ENCODE measurements at places on chromosomes 3 and 15.

- H3K36me3 ChIP-seq = no peaks in the 10 kb centered on the region
- H3K27me3 ChIP-seq = no peaks in the 10 kb centered on the region
- H3K27ac ChIP-seq = no peak overlapping the region
- H3K4me1 ChIP-seq = no peaks in the 10 kb centered on the region
- no peak for DNase-seq
These were observed 262.1 kb upstream of the TBL1XR1 start for GRCh38 chr3:177459401-177459800.

DNA sequence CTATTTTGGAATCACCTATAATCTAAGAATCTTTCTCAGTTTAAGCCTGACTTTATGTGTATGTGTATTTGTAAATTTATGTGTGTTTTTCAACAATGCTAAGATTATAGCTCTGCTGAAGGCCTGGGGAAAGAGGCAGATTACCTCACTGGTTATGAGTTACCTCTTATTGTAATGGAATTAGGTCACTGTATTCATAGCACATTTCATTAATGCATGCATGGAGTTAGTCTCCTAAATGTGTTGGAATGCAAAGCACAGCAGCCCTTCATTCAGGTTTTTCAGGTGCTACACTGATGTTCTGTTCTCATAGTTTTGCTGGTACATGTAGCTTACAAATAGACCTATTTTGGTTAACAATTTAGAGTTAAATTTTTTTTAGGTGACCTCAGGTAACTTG, 9.5 kb downstream of the GPR87 start:
- H3K36me3 ChIP-seq = no peaks in the 10 kb centered on the region
- H3K4me1 ChIP-seq = no peaks in the 10 kb centered on the region
- no peak overlapping the region for H3K27ac ChIP-seq
- H3K4me3 ChIP-seq = no peak overlapping the region
- H3K27me3 ChIP-seq = no peaks in the 10 kb centered on the region

DNA sequence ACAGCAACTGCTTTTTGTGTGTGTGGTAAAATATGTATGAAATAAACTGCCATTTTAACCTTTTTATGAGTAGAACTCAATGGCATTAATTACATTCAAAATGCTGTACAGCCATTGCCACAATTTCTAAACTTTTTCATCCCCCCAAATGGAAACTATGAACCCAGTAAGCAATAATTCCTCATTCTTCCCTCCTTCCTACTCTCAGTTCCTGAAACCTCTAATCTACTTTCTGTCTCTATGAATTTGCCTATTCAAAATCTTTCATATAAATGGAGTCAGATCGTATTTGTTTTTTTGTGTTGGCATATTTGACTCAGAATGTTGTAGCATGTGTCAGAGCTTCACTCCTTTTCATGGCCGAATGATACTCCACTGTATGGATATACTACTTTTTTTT, 5.3 kb upstream of the BLM start:
- H3K4me1 ChIP-seq = no peaks in the 10 kb centered on the region
- no peak overlapping the region for H3K27ac ChIP-seq
- no peak overlapping the region for H3K4me3 ChIP-seq
- no peaks in the 10 kb centered on the region for H3K27me3 ChIP-seq
- DNase-seq = no peak
- no peaks in the 10 kb centered on the region for H3K36me3 ChIP-seq

- no peak overlapping the region for H3K4me3 ChIP-seq
- no peak overlapping the region for H3K27ac ChIP-seq
- H3K36me3 ChIP-seq = no peaks in the 10 kb centered on the region
- peaks cover 6% of the 10 kb centered on the region for H3K4me1 ChIP-seq
- DNase-seq = no peak
- H3K27me3 ChIP-seq = no peaks in the 10 kb centered on the region
These were observed 274.7 kb upstream of the CTNNB1 start for GRCh38 chr3:40924559-40925141.

DNA sequence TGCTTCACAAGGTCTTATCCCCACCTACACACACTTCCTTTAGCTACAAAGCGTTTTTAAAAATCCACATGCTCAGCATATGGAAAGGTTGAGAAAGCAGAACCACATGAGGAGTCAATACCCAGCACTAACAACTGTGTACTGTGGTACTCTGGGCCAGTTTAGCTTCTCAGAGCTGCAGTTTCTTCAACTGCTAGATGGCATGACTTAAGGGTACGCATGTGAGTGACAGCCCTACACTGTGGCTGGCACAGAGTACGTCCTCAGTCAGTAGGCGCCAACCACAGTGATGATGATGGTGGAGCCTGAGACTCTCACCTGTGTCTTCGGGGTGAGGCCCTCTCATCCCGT, 17.4 kb downstream of the CCDC12 start:
- H3K36me3 ChIP-seq = peaks cover 6% of the 10 kb centered on the region
- DNase-seq = no peak
- H3K4me3 ChIP-seq = no peak overlapping the region
- H3K4me1 ChIP-seq = peaks cover 59% of the 10 kb centered on the region

DNA sequence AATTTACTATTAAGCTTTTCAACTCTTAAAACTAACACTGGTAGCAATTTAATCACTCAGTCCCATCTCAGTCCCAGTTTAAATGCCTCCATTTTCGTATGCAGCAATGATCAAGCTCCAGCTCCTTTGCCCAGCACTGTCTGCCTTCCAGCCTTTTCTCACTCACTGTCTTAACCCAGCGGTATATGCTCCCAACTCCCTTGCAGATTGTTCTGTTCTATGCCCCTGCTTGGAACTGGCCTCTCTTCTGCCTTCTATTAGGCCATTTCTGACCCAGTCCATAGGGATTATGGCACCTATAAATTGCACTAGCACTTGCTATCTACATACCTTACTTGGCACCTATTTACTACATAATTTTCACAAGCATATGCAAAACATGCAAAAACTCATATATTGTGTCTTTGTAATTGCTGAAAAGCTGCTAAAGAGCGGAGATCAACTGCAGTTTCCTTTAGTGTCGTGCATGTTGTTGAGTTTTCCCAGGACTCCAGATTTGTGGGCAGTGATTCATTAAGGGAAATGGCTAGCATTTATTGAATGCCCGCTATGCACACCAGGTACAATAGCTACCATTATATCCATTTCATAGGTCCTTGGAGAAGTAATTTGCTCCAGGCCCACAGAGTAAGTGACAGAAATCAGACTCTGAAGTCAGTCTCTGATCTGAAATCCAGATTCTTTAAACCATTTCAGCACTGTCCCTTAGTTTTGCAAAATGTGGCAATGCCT, 24.4 kb downstream of the CRBN start:
- H3K27ac ChIP-seq = no peak overlapping the region
- DNase-seq = no peak
- H3K4me3 ChIP-seq = no peak overlapping the region
- no peaks in the 10 kb centered on the region for H3K27me3 ChIP-seq
- H3K4me1 ChIP-seq = no peaks in the 10 kb centered on the region

DNA sequence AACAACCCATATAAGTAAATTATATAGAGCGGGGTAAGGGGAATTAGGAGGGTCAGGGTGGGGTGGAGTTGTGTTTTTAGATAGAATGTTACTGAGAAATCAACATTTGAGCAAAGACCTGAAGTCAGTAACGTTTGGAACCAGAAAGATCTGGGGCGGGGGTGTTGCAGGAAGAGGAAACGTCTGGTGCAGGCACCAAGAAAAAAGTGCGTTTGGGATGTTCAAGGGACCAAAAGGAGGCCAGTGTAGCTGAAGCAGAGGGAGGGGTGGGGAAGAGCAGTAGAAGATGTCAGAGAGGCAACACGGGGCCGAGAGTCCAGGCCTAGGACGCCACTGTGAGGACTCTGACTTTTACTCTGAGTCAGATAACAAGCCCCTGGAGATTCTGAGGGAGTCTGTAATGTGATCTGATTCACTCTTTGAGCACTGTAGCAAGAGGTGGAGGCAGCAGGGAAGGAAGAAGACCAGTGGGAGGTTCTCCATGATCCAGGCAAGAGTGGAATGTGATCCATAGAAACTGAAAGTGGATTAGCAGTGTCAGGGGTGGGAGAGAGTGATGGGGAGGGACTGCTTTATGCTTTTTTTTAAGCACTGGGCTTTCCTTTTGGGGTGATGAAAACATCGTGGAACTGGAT, 179.3 kb upstream of the CHRM5 start:
- H3K4me3 ChIP-seq = no peak overlapping the region
- no peak for DNase-seq
- H3K27me3 ChIP-seq = peaks cover under 1% of the 10 kb centered on the region
- H3K36me3 ChIP-seq = no peaks in the 10 kb centered on the region
- H3K27ac ChIP-seq = no peak overlapping the region

GRCh38 chr3:16692486-16693344, 87.5 kb upstream of the DAZL start:
- no peaks in the 10 kb centered on the region for H3K36me3 ChIP-seq
- DNase-seq = no peak
- no peaks in the 10 kb centered on the region for H3K27me3 ChIP-seq
- no peaks in the 10 kb centered on the region for H3K4me1 ChIP-seq
- H3K4me3 ChIP-seq = no peak overlapping the region

GRCh38 chr3:160545504-160545871, 19.9 kb downstream of the KPNA4 start:
- H3K27ac ChIP-seq = no peak overlapping the region
- H3K4me1 ChIP-seq = no peaks in the 10 kb centered on the region
- H3K27me3 ChIP-seq = no peaks in the 10 kb centered on the region

DNA sequence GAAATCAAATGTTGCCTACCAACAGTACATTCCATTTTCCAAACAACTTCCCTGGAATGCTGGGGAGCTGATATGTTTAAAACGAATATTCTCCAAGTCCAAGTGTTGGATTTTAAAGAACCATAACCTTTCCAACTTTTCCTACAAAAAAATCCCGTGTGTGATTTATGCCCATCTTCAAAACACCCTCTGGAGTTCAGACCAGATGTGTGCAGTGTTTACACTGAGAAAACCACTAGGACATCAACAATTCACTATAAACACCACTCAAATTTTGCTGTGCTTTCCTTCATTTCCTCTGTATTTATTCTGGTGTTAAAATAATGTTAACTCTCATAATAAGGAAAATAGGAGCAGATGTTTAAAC, 2.4 kb downstream of the VGLL4 start:
- H3K36me3 ChIP-seq = peaks cover 5% of the 10 kb centered on the region
- no peaks in the 10 kb centered on the region for H3K27me3 ChIP-seq
- H3K27ac ChIP-seq = peak overlapping the region; percentile 92

DNA sequence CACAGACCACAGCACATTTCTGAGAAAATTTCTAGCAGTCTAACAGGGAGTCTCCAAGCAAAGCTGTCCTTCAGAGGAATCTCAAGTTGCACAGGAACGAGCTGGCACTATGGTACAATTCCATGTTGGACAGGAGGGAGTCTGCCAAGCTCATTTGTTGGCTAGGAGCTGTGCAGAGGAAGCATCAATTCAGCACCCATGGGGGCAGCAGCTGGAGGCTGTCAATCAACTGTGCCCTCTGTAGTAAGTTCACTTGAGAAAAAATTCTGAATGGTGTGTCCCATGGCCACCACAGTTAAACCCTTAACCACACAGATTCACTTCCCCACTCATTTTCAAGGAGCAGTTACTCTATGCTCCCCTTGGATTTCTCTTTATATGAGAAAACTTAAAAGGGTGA, 298.5 kb upstream of the PPP2R3A start:
- H3K36me3 ChIP-seq = no peaks in the 10 kb centered on the region
- H3K4me1 ChIP-seq = no peaks in the 10 kb centered on the region

GRCh38 chr3:50587806-50588758, 18.8 kb downstream of the HEMK1 start:
- H3K27me3 ChIP-seq = no peaks in the 10 kb centered on the region
- H3K4me3 ChIP-seq = no peak overlapping the region
- no peak overlapping the region for H3K27ac ChIP-seq
- peaks cover 27% of the 10 kb centered on the region for H3K4me1 ChIP-seq

GRCh38 chr15:73756390-73756789, 3.2 kb upstream of the INSYN1 start:
- DNase-seq = no peak
- no peaks in the 10 kb centered on the region for H3K4me1 ChIP-seq
- no peak overlapping the region for H3K27ac ChIP-seq
- no peaks in the 10 kb centered on the region for H3K36me3 ChIP-seq

Data from large intestine (tissue), 12 donors.